ENCODE measurements at places on chromosomes 12 and 14.

- DNase-seq, result no peak
- no peak overlapping the region for H3K4me3 ChIP-seq
- H3K27ac ChIP-seq, result no peak overlapping the region
- H3K36me3 ChIP-seq, result no peaks in the 10 kb centered on the region
- peaks cover 3% of the 10 kb centered on the region for H3K27me3 ChIP-seq
These were observed 69.8 kb downstream of the MAP1LC3B2 start for GRCh38 chr12:116628989-116629388.

DNA sequence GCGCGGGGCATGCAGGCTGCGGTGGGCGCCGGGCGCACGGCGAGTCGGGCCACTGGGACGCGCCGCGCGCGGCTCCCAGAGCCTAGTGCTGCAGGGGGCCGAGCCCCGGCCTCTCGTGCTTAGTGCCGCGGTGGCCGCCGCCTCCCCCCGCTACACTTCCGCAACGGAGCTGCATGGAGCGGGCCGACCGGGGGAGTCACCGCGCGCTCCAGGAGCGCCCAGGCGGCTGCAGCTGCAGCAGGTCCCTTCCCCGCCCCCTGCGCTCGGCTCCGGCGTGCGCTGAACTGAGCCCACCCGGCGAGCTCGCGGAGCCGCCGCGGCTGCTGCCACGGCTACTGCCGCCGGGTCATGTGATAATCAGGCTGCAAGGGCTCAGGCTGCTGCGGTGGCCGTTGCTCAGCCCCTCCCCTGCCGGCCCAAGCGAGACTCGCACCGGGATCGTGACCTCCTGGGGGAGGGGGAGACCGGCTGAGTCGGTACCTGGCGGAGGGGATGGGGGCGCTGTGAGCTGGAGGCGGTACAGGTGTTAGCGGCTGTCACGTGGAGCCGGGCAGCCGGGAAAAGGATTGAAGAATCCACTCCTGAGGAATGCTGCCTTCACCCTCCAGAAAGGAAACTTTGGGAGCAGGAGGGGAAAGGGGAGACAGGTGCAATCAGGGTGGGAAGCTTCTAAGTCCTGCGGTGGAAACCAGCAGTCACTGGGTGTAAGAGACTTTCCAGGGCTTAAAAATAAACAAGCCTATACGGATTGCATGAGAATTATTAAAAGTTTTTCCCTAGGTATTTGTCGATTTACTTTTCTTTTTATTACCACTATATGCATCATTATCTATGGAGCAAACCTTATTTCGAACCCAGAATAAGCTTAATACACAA is at the start of gene PPM1H:
Gene PPM1H, minus strand, starts transcription at position 352 of the 876 bp plus-strand sequence. CDS start 414 bp downstream, outside the sequence.
- H3K4me3 ChIP-seq, result peak within 1 kb of the TSS; percentile 57
- DNase-seq, result peak; percentile 42
- H3K27me3 ChIP-seq, result peaks cover 36% of the 10 kb centered on the region
- H3K27ac ChIP-seq, result no peak within 1 kb of the TSS
- H3K36me3 ChIP-seq, result no peaks in the 10 kb centered on the region
- H3K4me1 ChIP-seq, result peaks cover 19% of the 10 kb centered on the region

- H3K36me3 ChIP-seq, result no peaks in the 10 kb centered on the region
- H3K27ac ChIP-seq, result no peak overlapping the region
- no peak overlapping the region for H3K4me3 ChIP-seq
- H3K4me1 ChIP-seq, result peaks cover 17% of the 10 kb centered on the region
- H3K27me3 ChIP-seq, result no peaks in the 10 kb centered on the region
These were observed 4.1 kb upstream of the PLEK2 start for GRCh38 chr14:67416085-67416484.

GRCh38 chr14:33788161-33788560 is 162.7 kb downstream of the EGLN3 start:
- no peak overlapping the region for H3K27ac ChIP-seq
- H3K27me3 ChIP-seq, result peaks cover 11% of the 10 kb centered on the region
- H3K4me1 ChIP-seq, result peaks cover 8% of the 10 kb centered on the region
- no peak for DNase-seq
- no peaks in the 10 kb centered on the region for H3K36me3 ChIP-seq

DNA sequence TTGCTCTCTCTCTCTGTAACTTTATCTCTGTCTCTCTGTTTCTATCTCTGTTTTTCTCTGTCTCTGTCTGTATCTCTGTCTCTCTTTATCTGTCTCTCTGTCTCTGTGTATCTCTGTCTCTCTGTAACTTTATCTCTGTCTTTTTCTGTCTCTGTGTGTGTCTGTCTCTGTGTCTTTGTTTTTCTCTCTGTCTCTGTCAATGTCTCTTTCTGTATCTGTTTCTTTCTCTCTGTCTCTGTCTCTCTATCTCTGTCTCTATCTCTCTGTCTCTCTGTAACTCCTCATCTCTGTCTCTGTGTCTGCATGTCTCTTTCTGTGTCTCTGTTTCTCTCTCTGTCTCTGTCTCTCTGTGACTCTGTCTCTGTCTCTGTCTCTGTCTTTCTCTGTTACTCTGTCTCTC is 51.7 kb downstream of the TMEM121 start:
- H3K4me1 ChIP-seq, result peaks cover 56% of the 10 kb centered on the region
- no peaks in the 10 kb centered on the region for H3K27me3 ChIP-seq
- peak overlapping the region; percentile 95 for H3K27ac ChIP-seq
- H3K36me3 ChIP-seq, result no peaks in the 10 kb centered on the region
- no peak for DNase-seq

GRCh38 chr12:53747095-53747494 is 4.7 kb downstream of the CISTR start:
- no peak for DNase-seq
- no peak overlapping the region for H3K27ac ChIP-seq
- H3K36me3 ChIP-seq, result no peaks in the 10 kb centered on the region
- peaks cover 48% of the 10 kb centered on the region for H3K4me1 ChIP-seq

DNA sequence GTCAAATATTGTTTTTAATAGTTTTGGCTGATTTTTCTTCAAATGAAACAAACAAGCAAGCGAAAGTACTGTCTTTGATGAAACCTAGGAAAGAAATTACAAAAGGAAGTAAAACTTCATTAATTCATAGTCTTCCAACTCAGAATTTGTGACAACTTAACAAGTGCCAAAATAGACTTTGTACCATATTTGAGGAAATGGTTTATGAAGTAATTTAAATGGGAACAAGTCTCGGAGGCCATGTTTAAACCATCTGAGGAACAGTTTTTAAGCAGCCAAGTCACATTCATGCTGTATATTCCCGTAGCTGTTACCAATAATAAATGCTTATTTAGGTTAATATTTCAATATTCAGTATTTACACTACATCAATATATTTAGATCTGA is 745 bp upstream of the ARHGDIB start:
- H3K4me1 ChIP-seq, result peaks cover 42% of the 10 kb centered on the region
- peak overlapping the region; percentile 84 for H3K4me3 ChIP-seq
- no peak for DNase-seq
- no peaks in the 10 kb centered on the region for H3K27me3 ChIP-seq
- peaks cover 17% of the 10 kb centered on the region for H3K36me3 ChIP-seq
- H3K27ac ChIP-seq, result peak overlapping the region; percentile 68

DNA sequence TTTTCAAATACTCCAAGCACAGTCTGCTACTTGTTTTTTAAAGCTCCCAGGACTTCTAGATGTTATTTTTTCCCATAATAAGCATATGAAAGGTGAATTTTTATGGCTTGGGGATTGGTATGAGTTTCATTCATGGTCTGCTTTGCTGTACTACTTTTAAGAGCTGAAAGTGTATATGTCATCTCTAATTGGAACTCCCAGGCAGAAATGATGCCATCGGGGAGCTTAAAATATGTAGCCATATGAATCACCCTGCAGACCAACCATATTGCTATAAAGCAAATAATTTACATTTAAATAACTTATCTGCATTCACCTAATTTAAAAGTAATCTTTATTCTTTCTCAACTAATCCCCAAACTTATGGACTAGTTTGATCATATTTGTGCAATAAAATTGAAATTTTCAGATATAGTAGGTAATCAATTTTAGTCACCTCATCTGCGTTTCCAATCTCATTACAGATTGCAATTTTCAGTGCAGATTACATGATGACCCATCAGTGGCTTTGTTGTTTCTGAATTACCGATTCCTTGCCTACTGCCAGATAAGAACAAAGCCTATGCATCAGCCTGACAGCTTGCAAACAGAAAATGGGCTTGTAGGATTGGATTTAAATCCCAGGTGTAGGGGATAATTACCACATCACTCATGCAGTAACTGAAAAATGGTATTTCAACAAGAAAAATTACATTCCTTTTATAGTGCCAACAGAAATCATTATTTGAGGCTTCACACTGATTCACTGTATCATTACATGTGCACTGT is 689.4 kb downstream of the NOVA1 start:
- H3K27ac ChIP-seq, result no peak overlapping the region
- H3K4me1 ChIP-seq, result no peaks in the 10 kb centered on the region
- H3K4me3 ChIP-seq, result no peak overlapping the region
- no peaks in the 10 kb centered on the region for H3K27me3 ChIP-seq
- no peak for DNase-seq

- no peaks in the 10 kb centered on the region for H3K36me3 ChIP-seq
- no peak for DNase-seq
- H3K4me1 ChIP-seq, result no peaks in the 10 kb centered on the region
These were observed 187.6 kb downstream of the RMST start for GRCh38 chr12:97650242-97650641.

DNA sequence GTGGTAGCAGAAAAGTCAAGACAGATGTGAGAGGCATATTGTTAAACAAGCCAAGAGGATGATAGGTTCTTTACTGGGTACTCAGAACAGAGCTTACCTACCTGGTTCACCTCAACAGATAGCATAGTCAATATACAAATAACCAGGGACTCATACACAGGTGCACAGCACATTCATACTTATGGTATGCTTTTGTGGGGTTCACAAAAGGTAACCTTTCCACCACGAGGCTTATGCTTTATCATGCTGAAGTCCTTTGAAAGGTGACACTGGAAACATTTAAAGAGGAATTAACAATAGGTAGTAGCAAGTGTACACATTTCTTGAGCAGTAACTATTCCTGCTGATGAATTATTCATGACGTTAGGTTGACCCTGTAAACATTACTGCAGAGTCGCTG is 42.2 kb upstream of the MBIP start:
- peaks cover 3% of the 10 kb centered on the region for H3K27me3 ChIP-seq
- no peaks in the 10 kb centered on the region for H3K4me1 ChIP-seq
- DNase-seq, result no peak
- no peak overlapping the region for H3K4me3 ChIP-seq
- H3K36me3 ChIP-seq, result no peaks in the 10 kb centered on the region
